ENCODE measurements at places on chromosomes 3 and 15. TPM values are rescaled to one million over a fixed set of nuclear protein-coding genes. Genes with fewer than 3 reads are reported as not detected.

Gene MOBP
- total RNA-seq: not detected

Gene UQCC5
- 1.9 TPM for total RNA-seq

Gene DOCK3
- total RNA-seq: 0.16 TPM

Gene COL7A1
- total RNA-seq: 57.8 TPM
